ENCODE measurements at places on chromosomes 4 and X. TPM values are rescaled to one million over a fixed set of nuclear protein-coding genes. Genes with fewer than 3 reads are reported as not detected.
A peak's percentile ranks its signal among the peaks of the same experiment; 100 is the strongest.

Gene CTAG2
- total RNA-seq = 27.1 TPM

DNA sequence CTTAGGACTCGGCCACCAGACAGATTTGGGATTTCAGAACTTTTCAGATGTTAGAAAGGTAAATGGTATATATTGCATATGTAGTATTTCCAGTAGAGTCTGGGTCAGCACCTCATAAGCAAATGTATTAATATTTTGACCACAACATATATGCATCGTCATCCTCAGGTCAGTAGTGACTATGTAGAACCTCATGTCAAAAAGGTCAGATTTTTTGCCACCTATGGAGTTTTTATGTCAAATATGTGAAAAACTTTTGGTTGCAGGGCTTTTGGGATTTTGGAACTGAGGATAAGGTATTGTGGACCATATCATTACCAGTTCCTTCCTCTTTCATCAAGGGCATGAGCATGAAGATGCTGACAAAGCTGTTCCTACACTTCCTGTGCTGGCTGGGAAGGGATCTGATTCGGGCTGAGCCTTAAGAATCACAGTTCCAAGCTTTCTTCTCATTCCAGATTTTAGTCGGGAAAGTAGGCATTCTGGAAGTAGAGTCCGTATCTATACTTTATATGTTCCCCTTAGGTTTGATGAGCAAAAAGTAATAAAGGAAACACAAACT lies 183.0 kb upstream of the PGRMC2 start:
- no peak for DNase-seq

- DNase-seq = no peak
These were observed 531.9 kb downstream of the MAGEB5 start for GRCh38 chrX:26747877-26748276.

DNA sequence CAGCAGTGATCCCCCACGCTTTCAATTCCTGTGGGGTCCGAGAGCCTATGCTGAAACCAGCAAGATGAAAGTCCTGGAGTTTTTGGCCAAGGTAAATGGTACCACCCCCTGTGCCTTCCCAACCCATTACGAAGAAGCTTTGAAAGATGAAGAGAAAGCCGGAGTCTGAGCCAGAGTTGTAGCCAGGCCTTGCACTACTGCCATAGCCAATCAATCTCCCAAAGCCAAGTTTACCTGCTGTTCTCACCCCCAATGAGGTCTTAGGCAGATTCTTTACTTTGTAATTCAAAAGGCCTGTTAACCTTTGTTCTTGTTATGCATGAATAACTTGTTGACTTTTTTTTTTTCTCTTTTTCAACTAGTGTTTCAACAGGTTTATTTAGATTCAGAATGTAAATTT lies 4.0 kb downstream of the MAGEB2 start:
- DNase-seq = no peak

DNA sequence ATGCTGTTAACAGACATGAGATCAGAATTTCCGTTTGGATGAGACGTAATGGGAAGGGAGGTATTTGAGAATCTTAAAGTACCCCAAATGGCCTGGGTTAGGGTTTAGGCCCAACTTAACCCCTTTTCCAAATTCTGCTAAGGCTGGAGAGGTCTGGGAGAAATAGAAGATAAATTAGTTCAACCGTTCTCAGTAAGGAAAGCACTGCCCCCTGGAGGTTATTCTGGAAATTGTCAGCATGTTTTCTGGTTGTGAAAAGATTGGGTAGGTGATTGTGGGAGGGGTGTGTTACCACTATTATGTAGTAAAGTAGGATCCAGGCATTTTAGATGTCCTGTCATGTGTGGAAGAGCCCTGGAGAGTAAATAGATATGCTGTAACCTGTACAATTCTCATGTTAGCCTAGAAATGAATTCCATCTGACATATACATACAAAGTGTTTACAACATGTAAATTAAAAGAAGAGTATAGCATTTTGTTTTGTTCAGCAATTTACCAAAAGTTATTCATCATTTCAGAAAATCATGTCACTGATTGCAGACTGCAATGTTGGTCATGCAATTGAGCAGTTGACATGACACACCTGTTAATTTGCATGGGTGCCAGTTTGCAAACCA lies 26.8 kb upstream of the GRXCR1 start:
- DNase-seq = peak; percentile 36

- DNase-seq = no peak
These were observed 95.1 kb downstream of the CDS1 start for GRCh38 chr4:84677995-84678394.

Gene SPANXB1
- total RNA-seq = not detected

All from IMR-90 (cell line).